H4 (cell line): ENCODE measurements at places on chromosomes 1 and 21. TPM values are rescaled to one million over a fixed set of nuclear protein-coding genes. Genes with fewer than 3 reads are reported as not detected.

- DNase-seq: no peak
These were observed 55.5 kb downstream of the CLIC6 start for GRCh38 chr21:34724131-34724856.

GRCh38 chr1:19344372-19344810 lies 32.3 kb downstream of the SLC66A1 start:
- peak; percentile 46 for DNase-seq

GRCh38 chr21:43203591-43203990 lies 34.8 kb downstream of the CRYAA start:
- no peak for DNase-seq

GRCh38 chr1:248861616-248862015 lies 2.7 kb upstream of the ZNF692 start:
- no peak for DNase-seq

DNA sequence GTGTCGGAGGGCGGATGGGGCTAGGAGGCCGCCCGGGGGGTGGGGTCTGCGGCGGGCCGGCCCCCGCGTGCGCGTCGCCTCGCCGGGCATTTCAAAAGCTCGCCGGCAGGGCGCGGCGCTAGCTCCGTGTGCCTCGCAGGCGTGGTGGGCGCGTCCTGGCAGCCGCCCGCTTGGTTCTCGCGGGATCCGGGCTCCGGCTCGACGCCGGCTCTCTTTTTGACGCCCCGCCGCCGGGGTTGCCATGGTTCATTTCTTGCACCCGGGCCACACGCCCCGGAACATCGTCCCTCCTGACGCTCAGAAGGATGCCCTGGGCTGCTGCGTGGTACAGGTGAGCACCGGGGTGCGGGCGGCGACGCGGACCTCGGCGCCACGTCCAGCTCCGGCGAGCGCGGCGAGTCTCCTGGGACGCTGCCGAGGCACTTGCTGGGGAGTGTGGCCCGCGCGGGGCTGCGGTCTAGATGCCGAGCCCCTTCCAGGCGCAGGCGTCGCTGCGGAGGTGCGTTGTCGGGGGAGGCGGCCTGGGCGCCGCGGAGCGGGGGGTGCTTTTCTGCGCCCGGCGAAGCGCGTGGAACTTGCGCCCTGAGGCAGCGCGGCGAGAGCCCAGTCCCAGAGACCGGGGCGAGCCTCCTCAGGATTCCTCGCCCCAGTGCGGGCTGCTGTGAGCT lies at the start of gene ZYG11A:
TSS of gene ZYG11A (plus strand) at position 118 of the 668 bp plus-strand sequence. CDS start at position 242, 124 bp downstream.
- peak; percentile 90 for DNase-seq

DNA sequence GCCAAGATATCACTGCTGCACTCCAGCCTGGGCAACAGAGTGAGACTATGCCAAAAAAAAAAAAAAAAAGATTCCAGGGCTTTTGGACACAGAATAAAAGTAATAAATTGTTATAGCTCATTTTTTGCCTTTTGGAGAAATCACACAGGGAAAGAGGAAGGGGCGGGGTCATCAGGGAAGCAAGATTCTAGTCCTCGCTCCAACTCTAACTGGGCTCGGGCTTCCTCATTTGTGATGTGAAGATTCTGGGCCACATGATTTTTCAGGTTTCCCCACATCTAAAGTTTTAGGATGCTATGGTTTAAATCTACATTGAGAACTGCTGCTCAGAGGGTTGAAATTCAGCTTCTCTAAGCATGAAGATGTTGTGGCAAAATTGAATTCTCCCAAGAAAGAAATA lies 179.3 kb upstream of the PLXNA2 start:
- DNase-seq: no peak

DNA sequence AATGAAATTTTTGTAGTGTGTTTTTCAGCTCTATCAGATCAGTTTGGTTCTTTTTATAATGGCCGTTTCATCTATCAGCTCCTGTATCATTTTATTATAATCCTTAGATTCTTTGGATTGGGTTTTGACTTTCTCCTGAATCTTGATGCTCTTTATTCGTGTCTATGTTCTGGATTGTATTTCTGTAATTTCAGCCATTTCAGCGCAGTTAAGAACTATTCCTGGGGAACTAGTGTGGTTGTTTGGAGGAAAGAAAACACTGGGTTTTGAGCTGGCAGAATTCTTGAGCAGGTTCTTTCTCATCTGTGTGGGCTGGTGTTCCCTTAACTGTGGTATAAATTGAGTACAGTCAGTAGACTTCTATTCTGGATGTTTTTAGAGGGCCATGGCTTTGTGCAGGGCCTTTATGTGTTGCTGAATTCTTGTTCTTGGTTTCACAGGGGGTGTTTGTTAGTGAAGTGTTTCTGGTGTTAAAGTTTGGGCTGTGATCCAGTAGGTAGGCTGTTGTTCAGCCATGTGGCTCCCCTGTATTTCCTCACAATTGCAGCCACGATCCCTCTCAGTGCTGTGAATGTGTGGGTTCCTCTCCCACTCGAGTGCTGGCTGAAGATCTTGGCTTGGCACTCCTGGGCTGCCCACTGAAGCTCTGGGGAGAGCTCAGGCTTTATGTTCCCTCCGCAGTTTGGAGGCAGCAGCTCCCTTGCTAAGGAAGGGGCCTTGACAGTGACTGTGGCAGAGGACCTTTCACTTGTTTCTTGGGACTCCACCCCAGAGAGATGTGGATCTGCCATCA lies 56.0 kb upstream of the CCDC190 start:
- no peak for DNase-seq

DNA sequence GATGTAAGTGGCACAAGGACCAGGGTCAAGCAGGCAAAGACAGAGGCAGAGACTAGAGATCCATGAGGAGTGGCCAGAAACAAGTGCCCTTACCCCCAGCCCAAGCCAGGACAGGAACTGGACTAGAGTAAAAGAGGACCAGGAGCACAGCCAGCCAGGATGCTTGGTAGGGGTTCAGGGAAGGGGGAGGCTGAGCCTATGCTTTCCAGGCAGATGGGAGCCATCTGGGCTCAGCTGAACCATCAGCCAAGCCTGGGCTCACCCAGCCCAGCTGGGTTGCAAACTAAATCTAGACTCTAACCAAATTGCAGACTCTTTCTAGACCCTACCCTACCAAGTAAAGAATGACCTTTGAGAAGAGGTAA lies 15.2 kb downstream of the PDZK1IP1 start:
- peak; percentile 1 for DNase-seq

- no peak for DNase-seq
These were observed 287.4 kb upstream of the RUNX1 start for GRCh38 chr21:35336534-35336933.

- DNase-seq: no peak
These were observed 338.8 kb downstream of the MATN1 start for GRCh38 chr1:30384286-30385245.

DNA sequence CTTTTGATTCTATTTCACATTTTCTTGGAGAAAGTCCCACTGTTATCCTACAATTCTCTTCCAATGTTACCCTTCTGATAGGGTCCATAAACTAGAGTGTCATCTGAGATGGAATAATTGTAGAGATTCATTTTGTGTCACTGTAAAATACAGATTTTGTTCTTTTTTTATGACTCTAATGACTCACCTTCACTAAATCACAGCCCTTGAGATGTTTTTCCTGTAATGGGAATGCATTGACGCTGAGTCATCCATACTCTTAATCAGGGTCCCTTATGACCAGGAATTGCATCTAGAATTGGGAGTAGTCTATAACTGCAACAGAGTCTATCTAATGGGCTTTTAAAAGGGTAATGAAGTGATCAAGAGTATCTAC lies 315.5 kb downstream of the TGFB2 start:
- DNase-seq: peak; percentile 37

DNA sequence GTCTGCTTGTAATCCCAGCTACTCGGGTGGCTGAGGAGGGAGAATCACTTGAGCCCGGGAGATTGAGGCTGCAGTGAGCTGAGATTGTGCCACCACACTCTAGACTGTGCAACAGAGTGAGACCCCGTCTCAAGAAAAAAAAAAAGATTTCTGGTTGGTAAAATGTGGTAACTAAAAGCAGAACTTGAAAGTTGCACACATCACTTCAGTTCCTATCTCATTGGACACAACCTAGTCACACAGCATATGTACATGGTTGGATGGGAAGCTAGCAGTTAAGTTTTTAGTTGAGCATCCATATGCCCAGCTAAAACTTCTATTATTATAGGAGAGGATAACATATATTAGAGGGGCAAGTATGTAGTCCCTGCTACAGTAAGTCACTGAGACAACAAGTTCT lies 22.1 kb downstream of the BCAS2 start:
- DNase-seq: no peak

DNA sequence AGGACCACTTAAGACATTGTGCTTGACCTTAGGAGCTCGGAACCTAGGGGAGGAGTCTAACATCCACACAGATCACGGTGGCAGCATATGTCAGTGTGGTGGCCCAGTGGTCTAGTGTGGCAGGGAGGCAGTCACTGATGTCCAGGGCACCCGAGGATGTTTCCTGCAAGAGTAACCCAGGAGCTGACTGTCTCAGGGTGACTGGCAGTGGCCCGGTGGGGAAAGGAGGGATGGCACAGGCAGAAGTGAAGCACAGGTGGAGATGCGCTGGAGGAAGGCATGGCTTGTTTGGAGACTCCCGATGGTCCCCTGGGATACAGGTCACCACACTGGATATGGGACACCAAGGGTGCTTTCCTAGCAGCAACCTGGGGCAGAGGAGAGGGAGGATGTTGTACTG lies 16.3 kb downstream of the CHIT1 start:
- no peak for DNase-seq

DNA sequence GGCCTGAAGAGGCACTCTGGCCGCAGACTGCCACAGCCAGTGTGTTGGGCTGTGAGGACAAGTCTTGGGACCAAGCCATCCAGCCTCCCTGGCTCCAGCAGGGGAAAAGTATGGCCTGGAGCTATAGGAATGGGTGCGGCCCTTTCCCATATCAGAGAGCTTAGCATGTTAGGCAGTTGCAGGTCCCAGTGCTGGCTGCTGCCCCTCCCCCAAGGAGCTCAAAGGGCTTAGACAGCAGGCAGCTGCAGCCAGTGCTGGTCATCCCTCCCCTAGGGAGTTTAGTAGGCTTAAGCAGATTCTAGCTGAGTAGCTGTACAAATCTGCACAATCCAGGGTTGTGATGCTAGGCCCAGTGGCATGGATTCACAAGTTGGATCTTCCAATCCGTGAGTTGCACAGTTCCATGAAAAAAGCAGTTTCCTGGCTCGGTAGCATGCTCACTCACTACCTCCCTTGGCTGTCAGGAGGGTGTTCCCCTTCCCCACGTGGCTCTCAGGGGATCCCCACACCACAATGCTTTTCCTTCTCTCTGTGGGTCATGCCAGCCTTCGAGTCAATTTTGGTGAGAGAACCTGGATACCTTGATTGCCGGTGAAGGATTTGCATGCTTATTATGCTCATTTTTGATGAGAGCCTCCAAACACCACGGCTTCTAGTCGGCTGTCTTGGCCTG lies 1490.8 kb downstream of the BRINP3 start:
- DNase-seq: no peak

- no peak for DNase-seq
These were observed 12.6 kb upstream of the RCSD1 start for GRCh38 chr1:167617153-167618147.

GRCh38 chr1:17994046-17994445 lies 113.6 kb upstream of the IGSF21 start:
- DNase-seq: no peak

WNT9A gene
- total RNA-seq: 0.37 and 0.47 TPM in 2 replicates

ESRRG gene
- total RNA-seq: 0.72 and 0.76 TPM in 2 replicates

RAB25 gene
- 0.19 TPM in 1 of 2 replicates, not detected in the other for total RNA-seq
